Endothelial cell of umbilical vein (primary cell): ENCODE measurements at places on chromosomes 11 and 22. TPM values are rescaled to one million over a fixed set of nuclear protein-coding genes. Genes with fewer than 3 reads are reported as not detected.

GRCh38 chr11:128725630-128726319, 31.9 kb downstream of the FLI1 start:
- no peak for DNase-seq

NXPE1 gene
- polyA plus RNA-seq: not detected in 2 replicates

GDPD5 gene
- polyA plus RNA-seq: 60.2 and 74.0 TPM in 2 replicates

- no peak for DNase-seq
These were observed 33.6 kb downstream of the USH1C start for GRCh38 chr11:17510507-17511206.

DNA sequence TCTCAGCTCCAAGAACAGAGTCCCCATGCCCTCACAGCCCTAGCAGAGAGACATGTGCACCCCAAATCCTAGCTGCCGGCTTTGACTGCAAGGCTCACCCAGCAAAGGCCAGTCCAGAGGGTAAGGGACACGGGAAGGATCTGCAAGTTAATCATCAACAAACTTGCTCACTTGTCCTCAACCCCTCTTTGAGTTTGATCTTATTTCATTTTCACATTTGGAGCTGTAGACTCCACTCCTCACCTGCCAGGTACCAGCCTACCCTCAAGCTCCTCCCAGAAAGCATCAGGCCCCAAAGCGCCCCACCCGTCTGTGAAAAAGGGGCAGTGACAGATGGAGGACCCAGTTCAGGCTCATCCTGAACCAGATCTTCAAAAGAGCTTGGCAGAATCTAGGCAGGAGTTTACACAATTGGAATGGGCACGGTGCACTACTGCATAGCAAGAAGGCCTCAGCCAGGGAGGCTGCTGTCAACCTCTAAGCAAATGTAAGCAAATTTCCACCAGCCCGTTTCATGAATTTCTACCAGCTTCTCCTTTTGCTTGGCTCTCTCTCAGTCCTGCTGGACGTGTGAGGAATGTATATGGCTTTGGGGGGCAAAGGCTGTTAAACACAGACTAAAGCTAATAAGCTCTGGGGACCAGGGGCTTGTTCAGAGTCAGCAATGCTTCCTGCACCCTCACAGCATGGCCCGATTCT, 5.5 kb downstream of the EHD1 start:
- DNase-seq: no peak

GRCh38 chr11:65609229-65609628, 4.8 kb downstream of the MAP3K11 start:
- no peak for DNase-seq
